GM12892 (cell line): ENCODE measurements at places on chromosomes 7 and 10.

GRCh38 chr7:101058355-101058754 is 26.9 kb upstream of the TRIM56 start:
- no peak for DNase-seq

DNA sequence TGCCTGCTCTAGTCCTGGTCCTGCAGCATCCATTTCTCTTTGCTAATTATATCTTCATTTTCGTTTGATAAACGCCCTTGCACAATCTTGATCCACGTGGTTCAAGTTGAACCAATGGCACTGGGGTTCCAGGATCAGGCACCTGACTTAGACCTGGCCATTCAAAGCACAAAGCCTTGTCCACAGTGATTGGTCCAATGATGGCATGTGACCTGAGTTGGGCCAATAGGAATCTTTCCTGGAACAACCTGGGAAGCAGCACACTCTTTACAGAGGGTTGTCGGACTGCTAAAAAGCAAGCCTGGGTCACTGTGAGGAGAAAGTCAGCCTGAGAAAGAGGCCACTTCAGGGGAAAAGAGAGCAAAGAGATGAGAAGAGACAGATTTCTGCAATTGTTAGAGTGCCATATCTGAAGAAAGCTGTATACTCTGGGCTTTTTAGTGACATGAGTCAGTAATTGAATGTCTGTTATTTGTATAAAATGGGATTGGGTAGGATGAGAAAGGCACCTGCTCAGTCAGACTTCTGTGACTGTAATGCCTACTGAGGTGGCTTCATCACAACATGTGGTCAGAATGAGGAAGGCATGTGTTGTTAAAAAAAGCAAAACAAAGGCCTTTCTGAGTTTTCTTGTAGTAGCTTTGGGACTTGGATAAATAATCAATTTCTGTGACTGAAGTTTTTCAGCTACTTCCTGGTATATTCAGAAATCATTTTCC is 4.4 kb upstream of the STEAP4 start:
- no peak for DNase-seq

GRCh38 chr10:77244746-77245145 is 392.9 kb downstream of the KCNMA1 start:
- DNase-seq, result no peak

- no peak for DNase-seq
Measured at GRCh38 chr10:132443983-132444876, 47.2 kb downstream of the PWWP2B start.

DNA sequence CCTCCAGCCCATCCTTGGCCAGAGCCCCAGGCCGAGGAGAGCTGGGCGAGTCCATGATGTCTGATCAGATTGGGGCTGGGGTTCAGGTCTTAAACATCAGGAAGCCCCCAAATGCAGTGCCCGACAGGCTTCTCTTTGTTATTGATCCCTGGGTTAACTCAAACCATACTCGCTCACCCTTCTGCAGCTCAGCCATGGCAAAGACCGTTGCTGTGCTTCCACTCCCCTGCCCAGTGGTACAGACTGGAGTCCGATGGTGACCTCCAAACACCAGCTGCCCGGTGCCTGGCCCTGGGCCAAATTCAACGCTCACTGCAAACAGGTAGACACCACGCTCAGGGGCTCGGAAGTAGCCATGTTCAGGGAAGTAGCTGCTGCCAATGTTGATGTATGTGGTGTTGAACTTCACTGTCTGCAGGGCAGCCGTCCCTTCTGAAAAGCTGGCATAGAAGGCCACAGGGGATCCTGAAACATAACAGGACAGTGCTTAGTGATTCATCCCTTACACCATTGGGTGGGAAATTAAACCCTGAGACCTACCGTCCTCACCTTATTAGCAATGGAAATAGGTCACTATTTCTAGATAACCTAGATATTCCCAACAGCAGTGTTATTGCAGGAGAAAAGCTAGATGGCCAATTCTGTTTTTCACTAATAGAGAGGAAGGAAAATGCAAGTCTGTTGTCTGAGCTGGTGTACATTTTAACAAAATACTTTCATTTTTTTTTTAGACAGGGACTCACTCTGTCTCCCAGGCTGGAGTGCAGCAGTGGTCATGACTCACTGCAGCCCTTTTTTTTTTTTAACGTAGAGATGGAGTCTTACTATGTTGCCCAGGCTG is 20.5 kb downstream of the MMRN2 start:
- no peak for DNase-seq

- DNase-seq, result no peak
Measured at GRCh38 chr7:157734676-157735640, 398.2 kb downstream of the DNAJB6 start.

DNA sequence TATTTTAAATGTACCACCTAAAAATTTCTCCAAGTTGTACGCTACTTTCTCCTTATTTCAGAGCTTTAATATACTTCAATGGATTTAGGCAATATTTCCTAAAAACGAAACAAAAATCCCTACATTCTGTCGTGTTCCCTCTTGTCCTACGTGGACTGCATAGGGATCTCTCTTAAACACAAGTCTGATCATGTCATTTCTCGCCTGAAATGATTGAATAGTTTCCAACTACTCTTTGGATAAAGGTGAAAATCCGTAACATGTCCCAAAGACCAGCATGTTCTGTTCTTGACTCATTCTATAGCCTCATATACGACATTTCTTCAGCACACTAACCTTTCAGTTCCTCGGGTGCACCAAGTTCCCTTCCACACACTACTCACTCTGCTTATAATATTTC is 17.7 kb upstream of the TPK1 start:
- no peak for DNase-seq

DNA sequence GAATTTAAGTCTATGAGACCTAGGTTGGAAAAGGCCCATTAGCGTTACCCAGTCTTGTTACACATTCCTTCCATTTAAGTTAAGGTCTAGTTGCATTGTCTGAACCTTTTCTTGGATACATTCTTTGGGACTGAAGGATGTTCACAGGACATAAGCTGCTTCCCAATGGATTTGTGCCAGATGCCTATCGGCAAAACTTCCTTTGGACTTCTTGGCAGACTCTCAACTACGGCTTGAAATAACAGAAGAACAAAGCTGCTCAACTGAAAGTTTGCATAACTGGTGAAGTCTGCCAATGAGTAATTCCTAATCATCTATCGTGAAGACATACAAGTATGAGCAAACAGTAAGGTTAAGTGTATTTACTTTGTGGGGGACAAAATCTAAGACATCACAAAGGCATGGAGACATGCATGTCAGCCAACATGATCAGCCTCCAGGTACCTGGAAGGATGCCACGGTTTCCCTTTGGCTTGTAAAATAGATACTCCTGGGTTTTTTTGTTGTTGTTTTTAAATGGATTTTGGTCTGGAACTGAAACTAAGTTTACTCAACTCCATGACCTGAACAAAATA is 35.4 kb downstream of the MALSU1 start:
- DNase-seq, result no peak
